ENCODE measurements at places on chromosomes 2 and 18.

- no peak for DNase-seq
These were observed 37.3 kb upstream of the LNPK start for GRCh38 chr2:176039375-176039774.

DNA sequence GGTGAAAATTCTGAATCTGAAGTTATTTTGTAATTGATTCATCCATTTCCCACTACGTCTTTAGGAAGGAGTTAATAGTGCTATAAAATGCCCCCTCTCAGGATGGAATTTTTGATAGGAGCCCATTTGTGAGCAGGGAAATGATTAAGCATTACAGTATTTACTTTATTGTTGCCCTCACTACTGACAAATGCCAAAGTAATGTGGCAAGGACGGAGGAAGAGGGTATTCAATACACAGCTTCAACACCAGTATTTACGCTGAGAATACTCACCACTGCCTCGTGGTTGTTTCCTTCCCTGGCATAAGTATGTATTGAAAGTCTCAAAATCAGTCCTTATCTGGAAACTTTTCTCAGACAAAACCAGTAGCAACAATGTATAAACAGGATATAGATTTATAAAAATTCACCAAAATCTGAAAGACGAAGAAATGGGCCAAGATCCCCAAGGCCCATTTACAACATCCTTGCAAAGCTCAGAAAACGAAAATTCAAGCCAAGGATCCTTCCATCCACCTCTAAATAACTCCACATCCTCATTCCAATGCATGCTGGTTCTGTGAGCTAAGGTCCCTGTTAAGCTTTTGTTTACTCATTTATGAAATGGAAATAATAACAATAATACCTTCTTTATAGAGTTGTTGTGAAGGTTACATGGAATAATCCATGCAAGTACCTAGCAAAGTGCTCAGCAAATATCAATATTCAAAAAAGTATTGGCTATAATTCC is 29.3 kb downstream of the FEZ2 start:
- no peak for DNase-seq

GRCh38 chr2:170227951-170228350 is 50.0 kb downstream of the MYO3B start:
- DNase-seq: no peak

DNA sequence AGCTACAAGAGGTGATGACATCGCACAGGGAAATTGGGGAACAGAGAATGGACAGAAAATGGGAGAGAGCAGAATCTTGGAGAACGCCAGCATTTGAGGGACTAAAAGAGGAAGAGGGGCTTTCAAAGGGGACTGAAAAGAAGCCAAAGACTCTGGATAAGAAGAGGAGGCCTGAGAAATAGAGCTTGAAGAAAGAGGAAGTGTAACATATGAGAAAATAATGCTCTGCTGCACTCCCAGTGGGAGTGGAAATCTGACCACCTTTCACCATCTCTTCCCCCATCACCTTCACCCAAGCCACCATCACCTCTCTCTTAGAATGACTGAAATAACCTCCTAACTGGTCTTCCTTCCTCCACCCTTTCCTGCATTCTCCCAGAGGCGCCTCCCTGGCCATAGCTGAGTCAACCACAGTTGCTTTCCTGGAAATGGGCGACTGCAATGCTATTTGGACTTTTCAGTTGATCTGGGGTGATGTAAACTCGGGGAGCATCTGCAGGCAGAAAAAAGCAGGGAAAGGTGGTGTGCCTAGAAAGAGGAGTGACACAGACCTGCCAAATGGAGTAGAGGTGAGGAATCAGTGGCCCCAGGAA is 16.8 kb downstream of the CXCR1 start:
- no peak for DNase-seq

- DNase-seq: no peak
These were observed 131.0 kb downstream of the NFATC1 start for GRCh38 chr18:79526468-79527460.

DNA sequence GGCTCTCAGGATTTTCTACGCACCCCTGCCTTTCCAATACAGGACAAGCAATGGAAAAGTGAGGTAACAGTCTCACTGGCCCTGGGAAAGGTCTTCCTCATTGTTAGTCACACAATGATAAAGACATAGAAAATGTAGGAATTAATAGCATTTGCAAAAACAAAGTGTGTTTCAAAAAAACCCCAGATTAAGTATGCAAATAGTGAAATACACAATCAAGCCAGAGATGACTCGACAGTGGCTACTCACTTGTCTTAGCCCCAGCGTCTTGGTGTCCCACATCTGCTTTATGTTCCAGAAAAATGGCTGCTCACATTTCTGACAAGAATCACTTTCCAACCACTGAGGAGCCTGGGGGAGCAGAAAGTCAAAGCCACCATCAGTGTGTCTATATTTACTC is 47.0 kb upstream of the AP1S3 start:
- DNase-seq: no peak

- no peak for DNase-seq
These were observed 28.6 kb downstream of the CAPN13 start for GRCh38 chr2:30778611-30779010.

GRCh38 chr18:2494921-2495320 is 76.4 kb downstream of the METTL4 start:
- no peak for DNase-seq

GRCh38 chr2:237075749-237076599 is 9.7 kb upstream of the COPS8 start:
- DNase-seq: no peak

DNA sequence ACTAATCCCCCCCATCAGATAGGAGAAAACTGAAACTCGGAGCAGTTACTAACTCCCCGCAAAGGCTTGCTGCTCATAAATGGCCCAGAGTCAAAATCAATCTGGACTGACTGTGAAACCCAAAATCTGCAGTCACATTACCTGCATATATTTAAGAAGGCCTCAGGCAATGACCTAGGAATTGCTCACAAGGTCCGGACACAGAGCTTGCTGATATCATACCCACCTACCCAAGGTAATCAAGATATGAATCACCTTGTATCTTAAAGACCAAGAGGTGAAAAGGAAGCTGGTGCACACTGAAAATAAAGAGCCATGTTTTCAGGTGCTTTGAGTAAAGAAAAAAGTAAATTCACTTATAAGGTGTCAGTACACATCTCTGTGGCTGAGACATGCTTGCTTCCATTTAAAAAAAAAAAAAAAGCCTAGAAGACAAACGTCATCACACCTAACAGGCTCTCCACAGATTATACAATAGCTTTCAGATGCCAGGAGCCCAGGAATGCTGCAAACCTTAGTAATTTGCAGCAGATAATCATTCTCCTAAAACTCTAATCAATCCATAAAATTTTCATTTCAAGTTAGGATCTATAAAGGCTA is 195.4 kb downstream of the ZEB2 start:
- no peak for DNase-seq

DNA sequence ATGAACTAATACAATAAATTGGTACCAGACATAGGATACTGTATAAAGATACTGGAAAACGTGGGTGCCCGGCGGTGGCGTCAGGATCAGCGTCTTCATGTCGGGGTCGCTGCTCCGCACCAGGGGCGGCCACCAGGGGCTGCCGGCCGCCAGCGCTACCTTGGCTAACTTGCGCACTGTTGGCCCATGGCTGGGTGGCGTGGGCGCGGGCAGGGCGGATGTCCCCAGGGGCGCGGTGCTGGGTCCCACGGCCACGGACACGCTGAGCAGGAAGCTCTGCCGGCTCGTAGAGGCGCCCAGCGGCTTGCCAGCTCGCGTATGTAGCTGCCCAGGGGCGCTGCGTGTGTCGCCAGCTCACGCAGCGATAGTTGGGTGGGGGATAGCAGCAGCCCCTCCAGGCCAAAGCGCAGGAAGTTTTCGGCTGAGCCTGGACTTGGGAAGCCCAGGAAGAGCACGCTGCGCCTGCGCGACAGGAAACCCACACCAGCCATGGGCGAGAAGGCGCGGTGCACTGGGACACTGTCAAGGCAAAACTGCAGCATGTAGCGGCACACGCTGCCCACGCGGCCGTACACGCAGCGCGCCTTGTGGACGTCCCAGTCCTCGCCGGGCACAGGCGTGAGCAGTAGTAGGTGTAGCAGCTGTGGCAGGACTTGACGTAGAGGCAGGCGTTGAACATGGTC is 299.9 kb downstream of the CCDC74A start:
- DNase-seq: no peak

- DNase-seq: no peak
These were observed 29.2 kb downstream of the CROCC2 start for GRCh38 chr2:240935103-240935876.

DNA sequence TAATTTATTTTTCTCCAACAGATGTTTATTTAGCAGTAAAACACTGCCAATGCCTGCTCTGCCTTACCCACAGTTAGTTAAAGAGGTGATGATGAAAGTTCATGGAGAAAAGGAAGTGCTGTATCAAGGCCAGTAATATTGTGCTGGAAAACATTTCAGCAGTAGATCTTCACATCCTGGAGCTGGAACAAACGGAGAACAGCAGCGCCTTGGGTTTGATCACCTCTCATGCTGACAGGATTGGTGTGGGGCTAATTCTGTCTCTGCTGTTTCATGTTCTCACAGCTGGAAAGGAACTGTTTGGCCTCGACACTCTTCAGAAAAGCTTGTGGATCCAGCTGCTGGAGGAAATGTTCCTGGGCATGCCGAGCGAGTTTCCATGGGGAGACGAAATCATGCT is 61.5 kb upstream of the RPE start:
- no peak for DNase-seq

- DNase-seq: no peak
These were observed 637.0 kb downstream of the NR4A2 start for GRCh38 chr2:155695505-155695904.

DNA sequence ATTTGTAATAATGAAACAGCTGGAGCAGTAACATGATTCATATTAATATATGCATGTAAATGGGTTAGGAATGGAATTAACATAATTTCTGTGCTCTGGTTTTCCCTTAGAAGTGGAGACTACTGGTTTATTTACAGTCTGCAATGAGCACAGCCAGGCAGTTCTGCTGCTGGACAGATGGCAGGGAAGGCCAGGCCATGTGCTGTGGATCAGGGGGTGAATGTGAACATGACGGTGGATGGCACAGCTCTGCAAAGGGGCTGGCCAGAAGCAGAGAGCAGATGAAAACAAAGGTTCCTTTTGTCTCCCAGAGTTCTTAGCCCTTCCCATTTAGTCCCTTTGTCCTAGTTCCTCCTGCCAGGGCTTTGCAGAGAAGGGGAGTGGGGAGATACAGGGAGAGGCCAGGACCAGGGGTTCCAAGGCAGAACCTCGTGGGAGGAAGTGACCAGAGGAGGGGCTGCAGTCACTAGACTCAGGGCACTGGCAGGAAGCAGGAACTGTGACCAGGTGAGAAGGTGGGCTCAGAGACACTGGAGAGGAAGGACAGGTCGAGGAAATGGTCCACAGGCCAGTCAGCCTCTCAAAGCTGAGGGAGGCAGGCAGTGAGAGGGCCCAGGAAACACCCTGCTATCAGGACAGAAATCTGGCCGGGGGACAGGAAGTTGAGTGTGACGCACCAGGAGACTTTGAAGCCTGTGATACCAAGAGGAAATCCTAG is 112.9 kb upstream of the ATP8B1 start:
- no peak for DNase-seq

GRCh38 chr2:233928594-233929351 is 11.6 kb downstream of the TRPM8 start:
- DNase-seq: no peak

DNA sequence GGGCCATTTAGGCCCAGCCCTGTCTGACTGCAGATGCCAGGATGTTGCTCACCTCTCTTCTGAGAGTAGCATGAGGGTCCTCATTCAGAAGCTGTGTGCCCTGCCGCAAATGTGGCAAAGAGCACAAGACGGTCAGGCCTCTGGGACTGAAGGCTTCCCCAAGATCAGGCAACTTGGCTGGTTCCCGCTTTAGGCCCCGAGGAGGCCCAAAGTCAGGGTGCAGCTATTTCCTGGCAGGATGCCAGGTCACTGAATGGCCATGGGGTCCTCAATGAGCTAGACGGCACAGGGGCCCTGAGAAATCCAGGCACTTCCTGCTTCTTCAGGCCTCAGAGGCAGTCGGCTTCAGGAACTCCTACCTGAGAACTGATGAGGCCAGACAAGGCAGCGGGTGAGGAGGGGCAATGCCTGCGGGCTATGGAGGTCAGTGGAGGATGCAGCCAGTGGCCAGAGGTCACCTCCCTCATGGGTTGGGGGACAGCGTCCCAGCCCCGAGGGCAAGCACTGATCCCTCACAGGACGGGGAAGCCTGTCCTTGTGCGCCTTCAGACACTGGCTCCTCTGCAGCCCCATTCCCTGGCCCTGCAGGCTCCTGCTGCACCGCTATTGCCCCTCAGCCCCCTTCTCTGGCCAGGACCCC is 44.9 kb downstream of the LMAN2L start:
- no peak for DNase-seq

DNA sequence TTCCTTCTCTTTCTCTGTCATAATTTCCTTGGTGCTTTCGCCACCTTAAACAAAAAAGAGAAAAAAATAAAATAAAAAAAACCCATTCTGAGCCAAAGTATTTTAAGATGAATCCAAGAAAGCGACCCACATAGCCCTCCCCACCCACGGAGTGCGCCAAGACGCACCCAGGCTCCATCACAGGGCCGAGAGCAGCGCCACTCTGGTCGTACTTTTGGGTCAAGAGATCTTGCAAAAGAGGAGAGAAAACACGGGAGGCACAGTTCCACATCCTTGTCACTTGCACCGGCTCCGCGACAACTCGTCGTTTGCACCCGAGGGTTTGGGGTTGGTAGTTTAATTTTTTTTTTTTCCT is 1.8 kb upstream of the SP9 start:
- DNase-seq: no peak

GRCh38 chr2:45505138-45505537 is 105.9 kb downstream of the SRBD1 start:
- no peak for DNase-seq

- DNase-seq: no peak
These were observed 1.1 kb upstream of the SLC14A1 start for GRCh38 chr18:45722899-45723298.

DNA sequence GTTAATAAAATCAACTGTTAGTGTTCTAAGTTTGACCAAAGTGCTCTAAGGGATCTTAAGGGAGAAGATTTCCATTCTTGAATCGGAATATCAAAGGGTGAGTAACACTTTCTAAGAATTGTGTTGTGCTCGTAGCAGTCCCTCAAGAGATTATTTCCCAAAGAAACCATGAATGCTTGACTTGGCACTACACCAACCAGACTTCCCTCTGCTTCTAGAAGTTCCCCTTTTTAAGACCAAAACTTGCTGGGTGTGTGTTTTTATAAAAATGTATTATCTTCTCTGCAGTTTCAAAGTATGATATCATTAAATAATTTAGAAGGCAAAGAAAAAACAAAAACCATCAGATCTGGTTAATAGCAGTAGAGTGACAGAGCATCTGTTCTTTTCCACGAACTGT is 522.0 kb upstream of the FAM98A start:
- DNase-seq: no peak

DNA sequence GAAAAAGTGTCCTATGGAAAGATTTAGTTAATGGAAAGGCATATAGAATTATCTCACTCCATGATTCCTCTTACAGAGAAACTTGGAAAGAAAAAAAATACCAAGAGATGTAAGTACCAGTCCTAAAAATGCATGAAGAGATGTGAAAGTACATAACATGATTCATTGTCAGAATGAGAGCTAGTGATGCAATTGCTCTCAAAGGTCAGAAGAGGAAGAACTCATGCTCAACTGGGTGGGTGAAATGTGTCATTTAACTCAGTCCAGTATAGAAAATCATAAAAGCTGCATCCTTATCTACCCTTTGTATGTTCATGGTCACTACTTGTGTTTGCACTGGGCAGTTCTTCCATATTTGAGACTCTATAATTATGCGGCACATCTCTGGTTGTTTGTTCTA is 300.0 kb upstream of the PIK3C3 start:
- no peak for DNase-seq

GRCh38 chr18:25533218-25533617 is 181.3 kb upstream of the ZNF521 start:
- no peak for DNase-seq
